ENCODE measurements at places on chromosomes 13 and 19. TPM values are rescaled to one million over a fixed set of nuclear protein-coding genes. Genes with fewer than 3 reads are reported as not detected.

NKPD1 gene
- total RNA-seq = 0.37 TPM

C13orf46 gene
- 1.7 TPM for total RNA-seq

ZNF569 gene
- 3.3 TPM for total RNA-seq

C13orf42 gene
- not detected for total RNA-seq

FCAR gene
- total RNA-seq = not detected

LGALS7B gene
- total RNA-seq = not detected

GRCh38 chr13:110307767-110308655 lies 927 bp downstream of the COL4A2 start:
- no peaks in the 10 kb centered on the region for H3K36me3 ChIP-seq
- no peak overlapping the region for H3K4me3 ChIP-seq
- no peak overlapping the region for H3K27ac ChIP-seq
- no peak for DNase-seq
- H3K4me1 ChIP-seq = peaks cover 39% of the 10 kb centered on the region
- no peaks in the 10 kb centered on the region for H3K27me3 ChIP-seq

DNA sequence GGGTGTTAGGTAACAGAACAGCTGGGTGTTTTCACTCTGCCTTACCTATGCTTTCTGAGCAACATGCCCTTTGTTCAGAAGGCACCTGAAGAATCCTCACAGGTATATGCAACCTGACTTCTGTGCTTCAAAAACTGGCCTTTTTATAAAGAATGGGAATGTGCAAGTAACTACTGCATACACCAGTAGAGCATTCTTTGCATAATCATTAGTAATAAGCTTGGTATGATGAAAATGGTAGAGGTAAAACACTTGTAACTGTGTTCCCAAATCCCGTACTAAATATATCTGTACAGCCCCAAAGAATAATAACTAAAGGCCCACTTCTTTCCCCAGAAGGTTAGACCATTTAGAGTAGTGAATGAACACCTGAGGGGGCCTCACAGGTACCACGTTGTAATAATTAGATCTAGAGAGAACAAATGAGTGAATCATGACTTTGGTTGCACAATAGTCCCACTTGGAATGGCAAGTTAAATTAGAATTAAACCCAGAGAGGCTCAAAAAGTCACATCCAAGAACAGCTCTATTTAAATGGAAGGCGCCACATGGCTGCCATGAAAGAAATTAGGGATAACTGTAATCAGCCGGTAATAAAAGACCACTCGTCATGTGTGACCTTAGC lies 413.9 kb downstream of the KLF12 start:
- no peaks in the 10 kb centered on the region for H3K4me1 ChIP-seq
- H3K27me3 ChIP-seq = no peaks in the 10 kb centered on the region
- no peaks in the 10 kb centered on the region for H3K36me3 ChIP-seq
- H3K4me3 ChIP-seq = no peak overlapping the region
- H3K27ac ChIP-seq = no peak overlapping the region

DNA sequence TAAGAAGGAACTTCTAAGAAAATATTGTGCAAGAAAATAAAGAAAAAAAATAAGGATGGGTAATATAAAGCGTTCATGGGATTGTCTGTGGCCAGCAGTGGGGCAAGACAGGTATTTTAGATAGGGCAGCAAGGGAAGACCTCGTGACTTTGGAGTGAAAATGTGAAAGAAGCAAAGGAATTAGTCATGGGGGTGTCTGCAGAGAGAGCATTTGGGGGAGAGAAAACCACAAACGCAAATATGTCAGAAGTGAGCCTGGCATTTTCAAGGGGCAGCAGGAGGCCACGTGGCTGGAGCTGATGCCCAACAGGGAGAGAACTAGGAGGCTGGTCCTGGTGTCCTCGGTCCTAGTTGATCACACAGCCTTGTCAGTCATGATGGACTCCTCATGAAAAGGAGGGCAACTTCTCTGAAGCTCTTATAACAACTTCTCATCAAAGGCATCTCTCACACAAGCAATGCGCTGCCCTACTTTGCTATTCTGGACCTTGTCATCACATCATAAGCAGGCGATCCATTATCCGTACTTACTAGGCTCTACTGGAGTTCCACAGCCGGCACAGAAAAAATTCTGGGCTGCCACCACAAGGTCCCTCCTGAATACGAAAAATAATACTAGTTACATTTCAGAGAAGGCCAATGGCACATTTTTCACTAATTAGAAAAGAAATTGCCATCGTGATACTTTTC lies 31.0 kb downstream of the RUBCNL start:
- no peak overlapping the region for H3K27ac ChIP-seq
- no peak overlapping the region for H3K4me3 ChIP-seq
- no peaks in the 10 kb centered on the region for H3K27me3 ChIP-seq
- no peaks in the 10 kb centered on the region for H3K4me1 ChIP-seq
- DNase-seq = no peak

GRCh38 chr13:97302611-97303010 lies 80.5 kb downstream of the MBNL2 start:
- no peaks in the 10 kb centered on the region for H3K27me3 ChIP-seq
- H3K4me1 ChIP-seq = peaks cover 27% of the 10 kb centered on the region
- no peak overlapping the region for H3K4me3 ChIP-seq
- peaks cover 52% of the 10 kb centered on the region for H3K36me3 ChIP-seq
- H3K27ac ChIP-seq = peak overlapping the region; percentile 8

- no peaks in the 10 kb centered on the region for H3K36me3 ChIP-seq
- H3K27me3 ChIP-seq = peaks cover 21% of the 10 kb centered on the region
- DNase-seq = no peak
- no peaks in the 10 kb centered on the region for H3K4me1 ChIP-seq
Measured at GRCh38 chr13:27493981-27494380, 43.6 kb upstream of the MTIF3 start.

DNA sequence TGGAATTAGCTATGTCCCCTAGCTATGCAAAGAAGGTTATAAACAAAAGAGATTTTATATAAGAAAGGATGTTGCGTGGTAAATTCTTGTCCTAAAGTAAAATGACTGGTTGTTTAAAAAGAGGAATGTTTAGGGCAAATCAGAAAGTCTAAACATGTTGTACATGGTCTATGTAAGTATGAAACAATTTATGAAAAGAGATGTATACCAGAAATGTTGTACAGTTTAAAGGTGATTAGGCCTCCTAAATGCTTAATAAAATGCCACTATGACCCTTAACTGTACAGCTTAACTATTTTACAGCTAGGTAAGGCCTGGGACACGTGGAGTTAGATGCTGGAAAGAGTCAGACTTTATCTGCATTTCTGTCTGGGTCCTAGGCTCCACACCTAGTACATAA lies 775.9 kb upstream of the KLHL1 start:
- no peaks in the 10 kb centered on the region for H3K27me3 ChIP-seq
- H3K36me3 ChIP-seq = no peaks in the 10 kb centered on the region
- no peak overlapping the region for H3K27ac ChIP-seq
- H3K4me1 ChIP-seq = no peaks in the 10 kb centered on the region

- no peak overlapping the region for H3K4me3 ChIP-seq
- H3K4me1 ChIP-seq = no peaks in the 10 kb centered on the region
- no peak for DNase-seq
- no peaks in the 10 kb centered on the region for H3K27me3 ChIP-seq
Measured at GRCh38 chr13:50713523-50714248, 129.8 kb downstream of the DLEU7 start.

- H3K36me3 ChIP-seq = no peaks in the 10 kb centered on the region
- peaks cover 28% of the 10 kb centered on the region for H3K27me3 ChIP-seq
- no peaks in the 10 kb centered on the region for H3K4me1 ChIP-seq
- DNase-seq = no peak
Measured at GRCh38 chr19:28864024-28864503, 348.9 kb downstream of the UQCRFS1 start.

GRCh38 chr19:3985643-3986259 lies 488 bp upstream of the EEF2 start:
- DNase-seq = no peak
- H3K36me3 ChIP-seq = peaks cover 18% of the 10 kb centered on the region
- H3K27ac ChIP-seq = peak overlapping the region; percentile 52

GRCh38 chr19:35714601-35715354 lies 3.0 kb upstream of the KMT2B start:
- no peaks in the 10 kb centered on the region for H3K27me3 ChIP-seq
- DNase-seq = no peak

DNA sequence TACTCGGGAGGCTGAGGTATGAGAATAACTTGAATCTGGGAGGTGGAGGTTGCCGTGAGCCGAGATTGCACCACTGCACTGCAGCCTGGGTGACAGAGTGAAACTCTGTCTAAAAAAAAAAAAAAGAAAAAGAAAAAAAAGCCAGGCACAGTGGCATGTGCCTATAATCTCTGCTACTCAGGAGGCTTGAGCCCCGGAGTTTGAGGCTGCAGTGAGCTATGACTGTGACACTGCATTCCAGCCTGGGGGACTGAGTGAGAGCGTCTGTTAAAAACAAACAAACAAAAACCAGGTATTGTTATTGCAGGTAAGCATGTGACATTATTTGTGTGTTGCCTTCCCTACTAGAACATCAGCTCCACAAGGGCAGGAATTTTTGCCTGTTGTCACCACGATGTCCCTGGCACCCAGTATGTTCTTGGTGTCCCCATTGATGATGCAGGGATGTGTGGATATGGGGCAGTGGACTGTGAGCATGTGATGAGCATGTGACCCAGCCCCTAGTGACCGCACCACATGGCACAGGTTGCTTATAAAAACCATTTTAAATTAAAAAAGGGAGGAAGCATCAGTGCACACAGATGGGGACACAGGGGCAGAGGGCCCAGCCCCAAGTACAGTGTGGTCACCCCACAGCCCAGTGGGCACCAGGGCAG lies 1.6 kb upstream of the KANK2 start:
- no peaks in the 10 kb centered on the region for H3K36me3 ChIP-seq
- H3K27ac ChIP-seq = no peak overlapping the region
- H3K4me3 ChIP-seq = no peak overlapping the region
- no peak for DNase-seq
- no peaks in the 10 kb centered on the region for H3K27me3 ChIP-seq

DNA sequence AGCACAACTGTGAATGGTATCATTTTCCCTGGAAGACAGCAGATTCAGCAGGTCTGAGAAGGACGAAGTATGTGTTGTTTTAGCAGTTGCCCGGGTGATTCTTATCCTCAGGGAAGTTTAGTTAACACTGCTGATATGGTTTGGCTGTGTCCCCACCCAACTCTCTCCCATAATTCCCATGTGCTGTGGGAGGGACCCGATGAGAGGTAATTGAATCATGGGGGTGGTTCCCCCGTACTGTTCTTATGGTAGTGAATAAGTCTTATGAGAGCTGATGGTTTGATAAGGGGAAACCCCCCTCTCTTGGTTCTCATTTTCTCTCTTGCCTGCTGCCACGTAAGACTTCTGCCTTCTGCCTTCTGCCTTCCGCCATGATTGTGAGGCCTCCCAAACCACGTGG lies 81.0 kb upstream of the UBAC2 start:
- 0 out of 2 replicates have a peak, but pooled peaks cover 4% of the 10 kb centered on the region for H3K4me1 ChIP-seq
- DNase-seq = no peak
- no peak overlapping the region for H3K4me3 ChIP-seq
- H3K27me3 ChIP-seq = no peaks in the 10 kb centered on the region

- no peak for DNase-seq
- H3K27ac ChIP-seq = no peak overlapping the region
- no peak overlapping the region for H3K4me3 ChIP-seq
- H3K4me1 ChIP-seq = peaks cover 12% of the 10 kb centered on the region
- H3K36me3 ChIP-seq = no peaks in the 10 kb centered on the region
Measured at GRCh38 chr13:23670793-23671192, 100.6 kb downstream of the TNFRSF19 start.

GRCh38 chr19:30669329-30670010 lies 297.3 kb downstream of the ZNF536 start:
- H3K27me3 ChIP-seq = peaks cover 60% of the 10 kb centered on the region
- H3K36me3 ChIP-seq = no peaks in the 10 kb centered on the region
- no peak overlapping the region for H3K4me3 ChIP-seq
- H3K4me1 ChIP-seq = no peaks in the 10 kb centered on the region
- DNase-seq = peak; percentile 28

GRCh38 chr13:92677571-92677970 lies 549.0 kb upstream of the GPC6 start:
- no peaks in the 10 kb centered on the region for H3K27me3 ChIP-seq
- no peaks in the 10 kb centered on the region for H3K4me1 ChIP-seq
- H3K4me3 ChIP-seq = no peak overlapping the region
- no peak for DNase-seq
- H3K36me3 ChIP-seq = no peaks in the 10 kb centered on the region

DNA sequence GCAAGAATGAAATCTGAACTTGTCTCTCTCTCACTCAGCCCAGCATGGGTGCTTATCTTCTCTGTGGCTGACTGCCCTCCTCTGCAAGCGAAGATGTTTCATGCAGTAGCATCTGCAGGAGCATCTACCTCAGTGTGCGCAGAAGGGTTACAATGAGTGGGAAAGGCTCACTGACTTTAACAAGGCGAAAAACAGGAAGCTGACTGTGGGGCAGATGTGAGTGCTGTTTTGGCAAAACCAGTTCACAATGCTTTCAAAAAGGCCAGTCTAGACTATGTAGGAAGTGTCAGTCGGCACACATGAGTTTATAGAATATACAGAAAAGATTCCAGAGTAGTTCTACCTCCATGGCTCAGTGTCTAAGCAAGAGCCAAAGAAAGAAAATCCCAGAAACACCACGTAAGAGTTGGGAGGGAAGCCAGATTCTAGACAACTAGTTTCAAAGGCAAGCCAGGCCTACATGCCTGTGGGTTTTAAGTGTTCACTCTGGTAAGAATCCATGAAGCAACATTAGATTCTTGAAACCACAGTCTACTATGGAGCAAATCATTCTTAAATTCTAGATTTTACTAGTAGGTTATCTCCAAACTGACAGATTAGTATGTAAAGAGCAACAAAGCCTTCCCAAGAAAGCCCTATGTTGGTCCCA lies 124.5 kb downstream of the ABCC4 start:
- no peak overlapping the region for H3K27ac ChIP-seq
- no peak for DNase-seq
- no peaks in the 10 kb centered on the region for H3K36me3 ChIP-seq
- no peak overlapping the region for H3K4me3 ChIP-seq
- no peaks in the 10 kb centered on the region for H3K27me3 ChIP-seq

- H3K4me1 ChIP-seq = peaks cover 19% of the 10 kb centered on the region
- no peak overlapping the region for H3K4me3 ChIP-seq
- no peak overlapping the region for H3K27ac ChIP-seq
- no peaks in the 10 kb centered on the region for H3K36me3 ChIP-seq
- H3K27me3 ChIP-seq = no peaks in the 10 kb centered on the region
- no peak for DNase-seq
Measured at GRCh38 chr19:1850809-1851653, 2.7 kb upstream of the REXO1 start.

DNA sequence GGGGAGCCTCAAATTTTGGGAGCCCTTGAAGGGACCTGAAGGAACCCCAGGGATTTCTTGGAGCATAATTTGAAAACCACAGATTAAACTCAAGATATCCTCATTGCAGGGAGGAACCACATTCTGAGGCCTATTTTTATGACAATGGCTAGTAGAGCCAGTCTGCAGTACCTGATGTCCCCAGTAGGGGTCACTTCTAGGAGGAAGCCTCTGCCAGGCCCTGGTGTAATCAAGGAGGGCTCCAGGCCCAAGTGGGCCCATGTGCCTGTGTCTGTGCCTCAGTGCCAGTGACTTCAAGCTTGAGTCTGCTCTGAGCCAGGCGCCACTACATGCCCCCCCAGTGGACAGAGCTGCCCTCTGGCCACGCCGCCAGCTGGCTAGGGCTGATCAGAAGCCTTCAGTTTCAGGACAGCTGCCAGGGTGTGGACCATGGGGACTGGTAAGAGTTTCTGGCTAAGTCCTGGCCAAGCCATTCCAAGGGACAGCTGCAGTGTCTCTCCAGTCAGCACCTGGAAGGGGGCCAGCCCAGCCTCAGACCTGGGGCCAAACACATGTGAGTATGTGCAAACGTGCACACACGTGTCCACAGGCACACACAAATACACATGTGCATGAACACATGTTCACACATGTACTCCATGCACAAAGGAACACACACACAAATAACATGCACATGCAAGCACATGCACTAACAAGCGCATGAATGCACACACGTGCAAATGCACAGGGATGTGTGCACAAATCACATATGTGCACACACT lies 20.5 kb upstream of the SLC7A10 start:
- peaks cover 8% of the 10 kb centered on the region for H3K4me1 ChIP-seq
- H3K36me3 ChIP-seq = no peaks in the 10 kb centered on the region
- H3K4me3 ChIP-seq = no peak overlapping the region
- no peak for DNase-seq
- no peak overlapping the region for H3K27ac ChIP-seq
- H3K27me3 ChIP-seq = no peaks in the 10 kb centered on the region
